ENCODE measurements at places on chromosomes 11 and 22.

GRCh38 chr11:109789901-109790300 lies 303.3 kb upstream of the ZC3H12C start:
- no peak for DNase-seq

- no peak for DNase-seq
Measured at GRCh38 chr11:81219661-81220060, 1514.0 kb downstream of the FAM181B start.

DNA sequence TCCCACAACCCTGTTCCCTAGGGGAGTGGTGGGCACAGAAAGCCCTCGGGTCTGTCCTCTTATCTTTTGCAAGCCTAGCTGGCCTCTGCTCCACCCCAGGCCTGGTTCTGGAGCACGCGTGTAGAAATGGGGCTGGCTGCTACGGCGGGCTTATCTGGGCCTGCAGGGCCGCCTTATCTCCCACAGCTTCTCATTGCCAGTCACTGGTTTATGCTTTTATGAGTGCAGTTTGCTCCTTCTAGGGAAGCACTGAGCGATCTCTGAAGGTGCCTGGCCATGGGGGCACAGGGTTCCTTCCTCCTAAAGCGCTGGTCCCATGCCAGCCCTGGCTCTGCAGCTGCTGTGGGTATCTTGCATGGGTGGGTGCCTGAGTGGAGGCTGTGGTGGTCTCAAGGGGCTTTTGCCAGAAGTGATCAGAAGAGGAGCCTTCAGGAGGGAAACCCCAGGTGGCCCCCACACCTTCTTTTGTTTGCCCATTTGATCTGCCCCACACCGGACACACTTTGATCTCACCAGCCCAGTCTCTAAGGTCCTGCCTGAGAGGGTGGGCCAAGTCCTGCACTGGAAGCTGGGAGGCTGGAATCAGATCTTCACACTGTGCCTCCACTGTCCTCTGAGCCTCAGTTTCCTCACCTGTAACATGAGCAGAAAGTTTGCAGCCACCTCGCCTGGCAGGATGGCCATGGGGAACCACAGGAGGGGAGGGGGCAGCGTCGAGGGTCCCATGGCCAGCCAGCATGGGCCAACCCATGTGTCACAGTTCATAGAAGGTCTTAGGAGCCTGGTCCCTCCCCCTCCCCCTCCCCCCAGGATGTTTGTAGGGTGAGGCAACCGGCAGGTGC lies 86.6 kb upstream of the FGF3 start:
- DNase-seq = no peak

- no peak for DNase-seq
Measured at GRCh38 chr11:44709966-44710365, 16.8 kb upstream of the TSPAN18 start.

DNA sequence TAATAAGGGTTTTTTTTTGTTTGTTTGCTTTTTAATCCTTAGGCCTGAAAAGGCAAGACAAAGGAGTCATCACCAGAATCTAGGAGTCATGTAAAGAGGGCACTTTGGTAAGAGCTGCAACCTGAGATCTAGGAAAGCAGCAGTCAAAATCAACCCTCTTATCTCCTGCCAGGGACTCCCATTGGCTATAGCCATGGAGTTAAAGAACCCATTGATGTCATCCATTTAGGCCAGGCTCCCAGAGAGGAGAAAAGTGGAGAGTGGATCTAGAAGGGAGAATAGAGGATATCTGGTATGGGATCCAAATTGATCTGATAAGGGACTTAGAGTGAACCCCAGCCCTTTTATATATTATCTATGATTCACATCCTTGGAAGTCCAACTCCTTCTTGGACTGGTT lies 35.9 kb downstream of the ZNF215 start:
- DNase-seq = no peak

DNA sequence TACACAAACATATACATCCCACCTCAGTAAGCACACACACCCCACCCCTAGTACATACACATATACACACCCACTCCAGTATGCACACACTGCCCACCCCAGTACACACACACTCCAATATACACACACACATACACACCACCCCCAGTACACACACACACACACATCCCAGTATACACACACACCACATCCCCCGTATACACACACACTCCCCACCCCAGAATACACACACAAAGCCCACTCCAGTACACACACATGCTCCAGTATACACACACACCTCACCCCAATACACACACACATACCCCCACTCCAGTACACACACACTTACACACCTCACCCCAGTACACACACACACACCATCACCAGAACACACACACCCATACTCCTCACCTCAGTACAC lies 7.4 kb downstream of the TECTA start:
- no peak for DNase-seq

DNA sequence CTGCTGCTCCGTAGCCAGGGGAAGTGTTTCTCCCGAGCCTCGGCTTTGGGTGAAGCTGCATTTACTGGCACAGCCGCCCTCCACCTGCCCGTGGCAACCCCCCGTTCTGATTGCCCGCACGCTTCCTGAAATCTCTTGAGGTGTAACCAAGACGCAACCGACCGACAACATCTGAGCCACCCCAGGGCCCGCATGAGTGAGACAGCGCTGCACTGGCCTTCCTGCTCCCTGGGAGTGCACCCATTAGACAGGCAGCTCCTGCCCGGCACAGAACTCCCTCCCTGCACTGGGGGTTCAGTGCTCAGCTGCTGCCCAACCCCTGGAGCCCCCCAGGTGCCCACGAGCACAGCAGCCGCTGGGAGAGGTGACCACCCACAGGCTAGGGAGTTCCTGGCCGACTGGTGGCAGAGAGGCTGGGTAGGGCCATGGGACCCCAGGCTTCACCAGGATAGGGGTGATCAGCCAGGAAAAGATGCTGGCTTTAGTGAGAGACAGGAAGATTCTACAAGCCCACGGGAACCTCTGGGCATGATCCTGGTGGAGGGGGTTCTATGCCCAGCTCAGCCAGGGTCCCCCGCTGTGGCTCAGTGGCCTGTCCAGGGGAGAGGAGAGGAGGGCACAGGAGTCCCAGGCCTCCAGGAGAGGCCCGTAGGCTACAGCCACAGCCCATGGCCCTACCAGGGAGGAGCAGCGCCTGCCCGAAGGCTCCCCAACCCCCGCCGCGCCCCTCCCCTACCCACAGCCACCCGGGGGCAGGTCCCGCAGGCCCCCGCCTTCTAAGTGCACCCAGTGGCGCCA lies 14.6 kb downstream of the PLXNB2 start:
- no peak for DNase-seq

DNA sequence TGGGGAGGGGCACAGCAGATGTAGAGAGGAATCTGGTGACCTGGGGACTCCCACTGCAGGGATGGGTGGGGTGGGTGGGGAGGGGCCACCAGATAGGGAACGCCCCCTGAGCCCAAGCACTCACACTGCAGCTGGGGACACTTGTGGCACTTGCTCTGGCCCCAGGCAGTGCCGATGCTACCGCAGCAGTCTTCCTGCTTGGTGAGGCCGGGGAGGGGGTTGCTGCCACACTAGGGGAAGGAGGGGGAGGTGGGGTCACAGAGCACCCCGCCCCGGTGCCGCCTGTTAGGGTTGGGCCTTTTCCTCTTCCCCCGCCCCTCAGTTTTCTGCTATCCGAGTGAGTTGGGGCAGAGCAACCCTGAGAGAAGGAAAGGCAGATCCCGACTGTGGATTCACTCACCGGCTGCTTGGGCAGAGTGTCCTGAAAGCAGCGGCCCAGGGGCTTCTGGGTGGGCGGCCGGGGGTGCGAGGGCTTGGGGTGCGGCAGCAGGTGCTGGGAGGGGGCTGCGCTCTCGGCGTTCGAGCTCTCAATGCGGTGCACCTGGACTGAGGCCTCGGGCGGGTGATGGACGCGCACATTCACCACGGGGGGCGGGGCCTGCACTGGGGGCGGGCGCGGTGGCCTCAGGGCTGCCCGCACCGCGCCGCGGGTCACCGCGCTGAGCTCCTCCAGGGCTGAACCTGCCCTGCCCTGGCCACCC lies 4.7 kb downstream of the LTBP3 start:
- no peak for DNase-seq

GRCh38 chr11:115544422-115544948 lies 40.3 kb upstream of the CADM1 start:
- DNase-seq = no peak

DNA sequence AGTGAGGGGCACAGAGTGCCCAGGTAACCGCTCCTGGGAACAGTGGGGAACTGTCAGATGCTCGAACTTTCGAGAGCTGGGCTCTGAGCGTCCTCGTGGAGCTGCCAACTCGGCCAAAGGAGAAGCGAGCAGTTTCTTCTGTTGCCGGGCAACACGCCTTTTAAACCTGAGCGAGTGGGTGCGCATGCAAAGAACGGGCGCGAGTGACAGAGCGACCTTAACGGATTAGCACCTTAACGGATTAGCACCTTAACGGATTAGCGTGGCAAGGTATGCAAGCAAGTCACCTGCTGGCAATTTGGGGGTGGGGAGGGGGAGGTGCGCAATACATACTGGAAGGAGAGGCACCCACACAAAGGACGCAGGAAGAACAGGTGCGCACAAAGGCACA lies 61.8 kb upstream of the PRODH start:
- DNase-seq = no peak

- no peak for DNase-seq
Measured at GRCh38 chr11:85822814-85823213, 11.9 kb upstream of the SYTL2 start.

- peak; percentile 39 for DNase-seq
Measured at GRCh38 chr11:3855808-3856491, 486 bp downstream of the STIM1 start.

DNA sequence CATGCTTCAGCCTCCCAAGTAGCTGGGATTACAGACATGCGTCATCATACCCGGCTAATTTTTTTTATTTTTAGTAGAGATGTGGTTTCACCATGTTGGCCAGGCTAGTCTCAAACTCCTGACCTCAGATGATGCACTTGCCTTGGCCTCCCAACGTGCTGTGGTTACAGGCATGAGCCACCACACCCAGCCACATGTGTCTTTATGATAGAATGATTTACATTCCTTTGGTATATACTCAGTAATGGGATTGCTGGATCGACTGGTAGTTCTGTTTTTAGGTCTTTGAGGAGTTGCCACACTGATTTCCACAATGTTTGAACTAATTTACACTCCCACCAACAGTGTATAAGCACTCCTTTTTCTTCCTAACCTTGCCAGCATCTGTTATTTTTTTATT lies 276.2 kb downstream of the METTL15 start:
- DNase-seq = no peak

GRCh38 chr11:9660886-9661285 lies 3.0 kb upstream of the SWAP70 start:
- DNase-seq = no peak

DNA sequence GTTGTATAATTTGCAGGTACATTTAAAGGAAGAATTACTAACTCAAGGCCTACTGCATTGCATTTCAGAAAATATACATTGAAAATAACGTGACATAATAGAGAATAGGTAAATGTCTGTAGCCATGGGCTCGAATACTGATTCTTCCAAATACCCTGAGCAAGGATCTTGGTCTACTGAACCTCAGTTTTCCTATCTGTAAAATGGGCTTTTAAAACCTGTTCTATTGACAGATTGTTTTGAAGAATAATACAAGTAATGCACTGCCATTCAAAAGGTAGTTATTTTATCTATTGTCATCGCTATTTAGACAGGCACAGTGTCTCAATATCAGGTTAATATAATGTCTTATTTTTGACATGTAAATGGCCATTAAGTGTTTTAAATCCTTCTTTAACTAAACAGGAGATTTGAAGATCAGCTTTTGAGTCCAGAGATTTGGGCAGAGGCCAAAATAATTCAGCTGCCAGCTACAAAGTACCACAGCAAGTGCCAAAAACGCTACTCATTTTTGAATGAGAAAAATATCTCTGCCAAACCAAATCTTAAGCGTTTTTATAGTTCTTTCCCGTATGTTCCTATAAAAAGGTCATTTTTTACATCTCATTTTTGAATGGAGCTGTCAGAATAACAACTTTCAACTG lies 56.7 kb downstream of the CTSC start:
- DNase-seq = no peak

DNA sequence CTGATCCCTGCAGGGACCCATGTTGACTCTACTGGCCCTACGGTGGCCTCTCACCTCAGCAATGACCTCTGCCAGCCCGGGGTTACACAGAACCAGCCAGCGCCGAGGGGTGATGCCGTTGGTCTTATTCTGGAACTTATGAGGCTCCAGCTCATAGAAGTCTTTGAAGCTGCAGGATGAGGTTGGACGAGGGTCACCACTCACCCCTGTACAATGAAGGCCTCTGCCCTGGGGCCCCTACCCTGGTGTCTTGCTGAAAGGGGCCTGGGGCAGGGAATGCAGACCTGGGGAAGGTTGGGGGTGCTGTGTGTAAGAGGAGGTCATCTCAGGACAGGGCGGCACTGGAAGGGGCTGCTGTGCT lies 6.8 kb downstream of the PYGM start:
- DNase-seq = no peak
